ENCODE measurements at places on chromosomes 11 and 22.

DNA sequence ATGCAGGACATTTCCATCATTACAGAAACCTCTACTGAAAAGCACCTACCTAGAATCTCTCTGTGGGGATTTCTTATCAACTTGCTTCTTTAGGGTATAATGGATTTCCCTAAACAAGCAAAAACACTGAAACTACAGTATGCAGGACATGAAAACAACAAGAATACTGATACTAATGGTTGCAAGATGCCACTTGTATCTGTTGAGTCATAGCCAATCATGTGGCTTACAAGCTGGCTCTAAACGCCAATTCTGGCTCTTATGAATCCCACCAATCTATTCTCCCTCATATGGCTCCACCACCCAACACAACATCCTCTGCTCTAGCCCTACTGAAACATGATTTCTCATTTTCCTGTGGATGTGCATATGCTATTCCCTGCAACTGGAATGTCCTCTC is 22.6 kb downstream of the TENM4 start:
- no peak for DNase-seq

- DNase-seq: no peak
Measured at GRCh38 chr11:62774407-62774806, 3.2 kb downstream of the TAF6L start.

DNA sequence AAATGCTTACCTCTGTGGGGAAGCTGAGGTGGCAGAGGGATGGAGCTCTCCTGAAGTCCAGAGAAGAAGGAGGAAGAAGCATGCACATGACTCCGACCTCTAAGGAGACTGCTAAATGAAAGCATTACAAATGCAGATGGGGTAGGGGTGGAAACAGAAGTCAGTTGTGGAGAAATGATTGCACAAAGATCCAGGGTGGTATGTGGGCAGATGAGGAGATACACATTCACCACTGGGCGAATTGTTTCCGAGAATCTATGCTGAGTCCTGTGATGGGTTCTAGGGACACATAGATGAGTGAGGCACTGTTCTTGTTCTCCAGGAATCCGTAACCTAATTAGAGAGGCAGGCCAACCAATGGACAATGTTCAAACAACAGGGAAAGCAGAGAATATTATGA is 188.9 kb upstream of the ZBED5 start:
- no peak for DNase-seq

DNA sequence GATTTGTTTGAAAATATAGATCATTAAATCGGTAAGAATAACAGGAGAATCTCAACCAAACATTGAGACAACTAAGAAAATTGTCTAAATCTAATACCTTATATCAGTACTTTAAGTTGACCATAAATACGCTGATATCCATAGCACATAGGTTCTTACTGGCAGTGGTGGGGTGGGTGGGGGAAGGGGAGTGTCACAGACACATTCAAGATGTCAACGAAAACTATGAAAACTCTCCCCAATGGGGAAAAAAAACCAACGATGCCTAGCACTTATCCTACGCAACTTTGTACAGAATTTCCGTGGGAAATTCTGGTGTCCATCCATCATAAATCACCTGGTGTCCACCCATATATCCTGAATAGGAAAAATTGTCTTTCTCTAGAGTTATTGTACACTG is 6.2 kb downstream of the GRAP2 start:
- no peak for DNase-seq
